ENCODE measurements at places on chromosomes 6 and 20.

- no peak for DNase-seq
These were observed 782 bp downstream of the TRMT11 start for GRCh38 chr6:125987026-125987617.

- no peak for DNase-seq
These were observed 32.4 kb upstream of the ADTRP start for GRCh38 chr6:11810854-11811643.

DNA sequence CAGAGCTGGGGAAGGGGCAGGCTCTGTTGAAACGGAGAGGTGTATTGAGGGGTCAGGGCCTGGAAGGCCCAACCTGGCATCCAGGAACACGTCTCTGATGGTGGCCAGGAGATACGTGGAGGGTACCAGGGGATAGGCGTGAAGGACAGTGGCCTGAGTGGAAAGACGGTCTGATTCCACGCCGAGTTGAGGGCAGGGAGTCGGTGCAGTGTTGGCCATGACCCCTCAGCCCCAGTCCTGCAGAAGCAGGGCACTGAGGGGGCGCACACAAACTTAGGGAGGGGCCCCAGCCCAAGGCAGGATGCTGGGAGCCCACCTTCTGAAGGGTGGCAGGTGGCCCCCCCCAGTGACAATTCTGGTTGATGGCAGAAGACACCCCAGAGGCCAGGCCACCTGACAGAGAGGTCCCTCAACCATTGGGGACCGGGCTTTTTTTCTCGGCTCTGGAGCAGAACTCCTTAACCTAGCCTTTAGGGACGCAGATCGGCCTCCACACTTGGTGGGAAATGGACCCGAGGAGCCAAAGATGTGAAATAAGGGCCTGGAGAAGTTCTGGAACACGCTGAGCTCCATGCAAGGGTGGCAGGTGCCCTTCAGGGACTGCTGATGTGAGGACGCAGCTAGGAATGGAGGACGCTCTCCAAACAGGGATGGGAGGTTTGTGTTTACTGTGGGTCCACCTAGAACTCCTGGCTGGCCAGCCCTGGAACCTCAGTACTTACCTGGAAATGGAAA lies 91.0 kb downstream of the TMEM242 start:
- no peak for DNase-seq

DNA sequence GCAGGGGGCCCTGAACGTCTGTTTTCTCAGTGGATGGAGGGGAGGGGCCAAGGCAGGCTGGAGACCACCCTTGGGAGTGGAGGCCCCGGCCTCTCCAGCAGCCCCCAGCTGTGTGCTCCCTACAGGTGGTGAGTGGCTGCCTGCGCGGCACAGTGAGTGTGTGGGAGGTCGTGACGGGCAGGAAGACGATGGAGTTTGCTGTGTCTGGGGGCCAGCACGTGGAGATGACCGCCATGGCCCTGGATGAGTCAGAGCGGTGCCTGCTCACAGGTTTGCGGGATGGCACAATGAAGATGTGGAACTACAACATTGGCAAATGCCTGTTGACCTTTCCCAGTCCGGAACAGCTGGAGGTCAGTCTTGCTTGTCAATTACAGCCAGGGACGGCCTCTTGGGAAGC lies 52.6 kb downstream of the EFCAB8 start:
- no peak for DNase-seq

DNA sequence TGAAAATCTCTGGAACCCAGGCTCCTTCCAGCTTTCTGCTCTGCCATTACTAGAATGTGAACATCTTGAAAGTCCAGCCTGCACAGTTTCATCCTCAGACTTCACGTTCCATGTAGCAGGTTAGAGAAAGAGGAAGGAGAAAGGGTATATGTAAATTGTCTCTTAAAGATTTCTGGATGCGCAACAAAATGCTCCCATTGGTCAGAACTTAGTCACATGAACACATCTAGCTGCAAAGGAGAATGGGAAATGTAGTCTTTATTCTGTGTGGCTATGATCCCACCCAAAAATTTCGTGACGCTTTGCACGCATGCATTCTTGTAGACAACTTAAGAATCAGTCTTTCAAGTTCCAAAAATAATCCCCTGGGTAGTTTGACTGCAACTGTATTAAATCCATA lies 46.4 kb upstream of the CHD6 start:
- no peak for DNase-seq

GRCh38 chr20:46592580-46593362 lies 42.3 kb upstream of the OCSTAMP start:
- no peak for DNase-seq

- no peak for DNase-seq
These were observed 53.2 kb upstream of the SYNJ2 start for GRCh38 chr6:157928428-157928827.

DNA sequence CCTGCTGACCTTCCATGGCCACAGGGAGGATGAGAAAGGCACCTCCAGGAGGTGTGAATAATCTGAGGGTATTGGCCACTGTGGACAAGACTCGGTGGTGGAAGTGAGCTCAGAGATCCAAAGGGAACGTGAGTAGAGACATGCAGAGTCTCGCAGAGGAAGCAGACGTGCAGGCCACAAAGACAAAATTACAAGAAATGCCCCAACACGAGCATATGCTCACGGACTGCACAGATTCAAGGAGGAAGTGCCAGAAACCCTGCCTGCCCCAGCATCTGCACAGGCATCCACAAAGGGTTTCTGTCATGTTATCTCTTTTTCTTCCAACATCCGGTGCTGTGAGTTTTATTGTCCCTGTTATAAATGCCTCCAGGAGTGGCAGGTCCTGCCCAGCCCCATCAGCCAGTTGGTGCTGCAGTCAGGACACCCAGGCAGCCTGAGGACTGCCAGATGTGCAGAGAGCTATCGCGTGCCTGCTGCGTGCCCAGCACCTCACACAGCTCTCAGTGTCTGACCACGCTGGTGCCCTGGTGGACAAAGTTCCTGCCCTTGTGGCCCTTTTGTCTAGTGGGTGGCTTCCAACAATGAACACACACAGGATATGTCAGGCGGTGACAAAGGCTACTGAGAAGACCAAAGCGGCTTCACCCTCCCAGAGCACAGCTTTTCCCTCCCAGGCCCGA lies 34.0 kb upstream of the FANCE start:
- DNase-seq = no peak

DNA sequence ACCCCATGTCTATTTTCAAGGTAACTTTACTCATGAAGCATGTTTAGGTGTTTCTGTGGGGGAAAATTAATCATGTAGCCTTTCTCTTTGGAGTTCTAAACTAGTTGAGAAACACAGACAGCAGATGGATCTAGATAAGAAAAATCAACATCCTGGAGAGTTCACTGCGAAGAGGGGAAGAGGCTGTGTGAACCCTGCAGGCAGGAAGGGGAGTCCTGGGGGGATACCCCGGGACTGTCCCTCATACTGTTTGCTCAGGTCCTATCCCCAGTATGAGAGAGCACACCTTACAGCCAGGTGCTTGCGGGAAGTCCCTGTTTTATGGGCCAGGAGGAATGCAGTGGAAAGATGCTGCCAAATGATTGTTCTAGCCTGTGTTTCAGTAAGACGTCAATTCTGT lies 32.7 kb downstream of the CHMP4B start:
- DNase-seq = no peak

- no peak for DNase-seq
These were observed 71.2 kb downstream of the CD24 start for GRCh38 chr6:106903299-106903698.

- no peak for DNase-seq
These were observed 387.8 kb downstream of the SMOC2 start for GRCh38 chr6:168828800-168829199.

GRCh38 chr6:5159162-5159561 lies 74.0 kb downstream of the PPP1R3G start:
- DNase-seq = no peak
